Coronary artery (tissue), 2 donors: ENCODE measurements at places on chromosomes 4 and X.

DNA sequence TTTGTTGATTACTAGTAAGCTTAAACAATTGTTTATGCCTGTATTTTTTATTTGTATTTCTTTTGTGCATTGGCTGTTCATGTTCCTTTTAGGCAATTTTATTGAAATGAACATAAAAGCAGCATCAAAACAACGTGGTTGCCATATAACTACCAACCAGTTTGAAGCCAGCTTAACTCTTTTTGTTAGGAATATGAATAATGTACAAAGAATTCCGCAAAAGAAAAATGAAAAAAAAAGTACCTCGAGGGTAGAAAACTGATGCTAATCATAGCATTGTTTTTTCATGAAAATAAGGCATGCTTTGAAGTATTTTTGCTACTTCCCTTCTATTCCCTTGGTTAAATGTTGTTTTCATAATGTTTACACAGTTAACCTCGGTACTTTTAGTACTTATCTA is 1024.0 kb upstream of the SLIT2 start:
- no peak for DNase-seq

DNA sequence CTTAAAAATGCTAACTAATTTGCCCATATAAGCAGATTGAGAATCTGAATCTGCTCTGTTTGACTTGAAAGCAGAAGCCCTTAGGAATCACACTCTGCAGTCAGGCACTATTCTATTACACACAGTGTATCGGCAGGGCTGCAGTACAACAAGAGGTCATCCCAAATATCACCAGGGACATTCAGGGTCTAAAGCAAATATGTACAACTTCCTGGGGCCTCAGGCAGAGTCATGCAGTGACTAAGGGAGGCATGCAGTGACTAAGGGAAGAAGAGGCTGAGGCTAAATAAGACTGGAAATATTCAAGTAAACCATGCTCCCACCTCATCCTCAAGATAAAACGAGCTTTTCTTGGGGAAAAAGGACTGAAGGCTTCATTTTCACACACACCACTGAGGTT is 20.9 kb downstream of the MAPK10 start:
- DNase-seq = no peak

GRCh38 chrX:9326369-9326768 is 138.5 kb upstream of the TBL1X start:
- DNase-seq = no peak

GRCh38 chr4:86333236-86333635 is 26.6 kb downstream of the MAPK10 start:
- no peak for DNase-seq

GRCh38 chr4:183348706-183349659 is 26.8 kb upstream of the CLDN24 start:
- no peak for DNase-seq

- DNase-seq = peak; percentile 50
Measured at GRCh38 chr4:2935762-2936743, 27.2 kb downstream of the NOP14 start.

- DNase-seq = no peak
Measured at GRCh38 chr4:1600811-1601532, 83.1 kb downstream of the FAM53A start.
